Aorta (tissue), 5 donors: ENCODE measurements at places on chromosomes 1 and 21. TPM values are rescaled to one million over a fixed set of nuclear protein-coding genes. Genes with fewer than 3 reads are reported as not detected.
A peak's percentile ranks its signal among the peaks of the same experiment; 100 is the strongest.

RBM11 gene
- polyA plus RNA-seq, result 1.1 TPM

GRCh38 chr1:78408810-78409209 lies 82.0 kb upstream of the PTGFR start:
- DNase-seq, result peak; percentile 62

MTMR11 gene
- 59.1 TPM for polyA plus RNA-seq

GRCh38 chr1:7224644-7225043 lies 439.4 kb downstream of the CAMTA1 start:
- DNase-seq, result no peak

GRCh38 chr1:227996187-227996950 lies 10.4 kb upstream of the WNT3A start:
- no peak for DNase-seq

DNA sequence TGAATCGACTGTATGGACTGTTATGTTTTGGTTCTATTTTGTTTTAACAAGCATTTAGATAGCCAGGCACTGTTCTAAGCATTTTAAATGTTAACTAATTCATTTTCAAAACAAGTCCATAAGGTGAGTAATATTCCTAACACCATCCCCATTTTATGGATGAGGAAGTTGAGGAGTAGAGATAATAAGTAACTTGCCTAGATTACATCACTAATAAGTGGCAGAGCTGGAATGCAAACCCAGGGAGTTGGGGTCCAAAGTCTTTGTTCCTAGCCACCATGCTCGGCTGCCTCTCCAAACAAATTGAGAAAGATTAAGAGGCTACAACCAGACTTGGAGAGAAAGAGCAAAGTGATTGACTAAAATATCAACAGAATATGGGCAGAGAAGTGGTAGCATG lies 12.6 kb upstream of the LEPR start:
- no peak for DNase-seq

GRCh38 chr1:60185684-60186083 lies 112.1 kb upstream of the C1orf87 start:
- DNase-seq, result no peak

GRCh38 chr1:231626535-231626950 lies at the start of gene DISC1:
Gene DISC1, plus strand, starts transcription at chr1:231626790. Its CDS starts 78 bp downstream, at chr1:231626868.
- peak; percentile 92 for DNase-seq
